ENCODE measurements at places on chromosomes 2 and 18.
A peak's percentile ranks its signal among the peaks of the same experiment; 100 is the strongest.

DNA sequence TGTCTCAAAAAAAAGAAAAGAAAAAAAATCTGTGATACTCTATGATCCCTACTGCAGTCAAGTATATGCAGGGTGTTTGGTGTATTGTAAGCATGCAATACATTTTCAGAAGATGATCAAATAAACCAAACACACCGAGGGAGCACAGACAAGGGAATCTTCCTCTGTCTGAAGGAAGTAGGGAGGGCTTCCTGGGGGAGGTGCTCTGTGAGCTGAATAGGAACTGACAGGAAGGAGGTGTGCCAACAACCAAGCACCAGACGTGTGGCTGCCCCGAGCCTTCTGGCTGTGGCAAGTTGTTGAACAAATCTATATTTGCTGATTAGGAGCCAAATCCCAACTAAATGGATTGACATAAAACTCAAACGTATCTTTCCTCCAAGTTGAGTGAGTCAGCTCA lies 14.6 kb downstream of the THNSL2 start:
- no peak for DNase-seq

- DNase-seq: peak; percentile 49
These were observed 24.7 kb downstream of the CLUL1 start for GRCh38 chr18:621291-622043.

GRCh38 chr18:9941103-9941502 lies 27.3 kb downstream of the VAPA start:
- no peak for DNase-seq

DNA sequence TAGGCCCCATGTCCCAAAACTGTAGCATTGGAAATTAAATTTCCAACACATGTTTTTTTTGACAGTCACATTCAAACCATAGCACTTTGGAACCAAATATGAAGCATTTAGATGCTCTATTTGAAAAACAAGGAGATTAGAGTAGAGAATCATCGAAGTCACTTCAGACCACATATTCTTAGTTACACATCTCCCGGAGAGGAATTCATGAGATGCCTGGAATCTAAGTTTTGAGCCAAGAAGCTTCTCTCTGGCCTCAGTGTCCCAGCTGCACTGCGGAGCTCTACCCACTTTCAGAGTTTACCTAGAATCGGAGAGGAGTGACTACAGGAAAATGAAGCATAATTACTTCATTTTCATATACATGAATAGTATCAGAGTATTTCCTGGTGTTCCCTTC lies 385.9 kb downstream of the TNS1 start:
- DNase-seq: no peak

DNA sequence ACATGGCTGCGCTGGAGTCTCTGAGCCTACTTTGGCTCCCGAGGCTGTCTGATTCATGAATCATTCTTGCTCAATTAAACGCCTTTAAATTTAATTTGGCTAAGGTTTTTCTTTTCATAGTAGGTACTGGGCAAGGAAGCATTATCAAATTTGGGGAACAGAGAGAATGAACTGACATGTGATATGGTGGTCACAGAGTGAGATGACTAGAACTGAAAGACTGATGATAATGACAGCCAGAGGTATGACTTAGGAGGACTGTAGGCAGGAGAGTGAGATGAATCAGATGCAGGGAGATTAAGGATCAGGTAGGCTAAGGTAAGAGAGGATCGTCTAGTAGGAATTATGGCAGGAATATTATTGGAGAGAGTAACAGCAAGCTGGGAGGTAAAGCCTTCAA lies 40.9 kb upstream of the ST8SIA3 start:
- DNase-seq: no peak

GRCh38 chr18:63161032-63161760 lies 158.4 kb downstream of the BCL2 start:
- DNase-seq: no peak

GRCh38 chr2:13596233-13596632 lies 879.5 kb downstream of the TRIB2 start:
- no peak for DNase-seq

- no peak for DNase-seq
These were observed 51.6 kb downstream of the DPP4 start for GRCh38 chr2:162022290-162022945.

- DNase-seq: no peak
These were observed 286.2 kb downstream of the CYP26B1 start for GRCh38 chr2:71861186-71862160.

DNA sequence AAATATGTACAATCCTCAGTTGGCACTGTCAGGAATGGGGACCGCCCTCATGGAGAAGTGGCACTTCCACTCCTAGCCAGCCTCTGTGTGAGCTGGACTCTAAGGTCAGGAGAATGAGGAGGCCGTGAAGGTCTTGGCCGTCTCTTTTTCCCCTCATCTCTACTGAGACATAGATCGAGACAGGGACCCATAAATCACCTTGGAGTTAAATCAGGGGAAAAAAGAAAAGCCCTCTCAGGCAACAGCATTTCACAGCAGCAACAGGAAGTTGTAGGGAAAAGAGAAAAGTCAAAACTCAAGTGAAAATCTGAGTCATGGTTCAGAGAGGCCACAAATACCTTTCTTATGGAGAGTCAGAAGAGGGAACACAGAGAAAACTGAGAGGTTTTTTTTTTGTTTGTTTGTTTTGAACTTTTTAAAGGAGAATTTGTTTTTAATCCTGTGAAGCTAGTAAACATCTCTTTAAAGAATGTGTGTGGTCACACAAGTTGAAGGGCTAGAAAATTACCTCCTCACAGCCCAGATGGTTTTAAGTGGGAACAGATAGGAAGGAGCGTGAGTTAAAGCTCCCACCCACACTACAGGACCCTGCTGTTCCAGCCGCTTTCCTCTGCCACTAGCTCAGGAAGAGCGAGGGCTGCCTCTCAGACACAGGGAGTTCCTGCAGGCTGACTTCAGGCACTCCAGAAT lies 30.6 kb upstream of the CYP1B1 start:
- DNase-seq: no peak

- no peak for DNase-seq
These were observed 5.9 kb upstream of the NCKAP5 start for GRCh38 chr2:133574186-133574585.

GRCh38 chr2:170505631-170506275 lies 209.4 kb upstream of the SP5 start:
- DNase-seq: peak; percentile 79

GRCh38 chr2:233430081-233430480 lies 75.8 kb downstream of the DGKD start:
- DNase-seq: no peak

DNA sequence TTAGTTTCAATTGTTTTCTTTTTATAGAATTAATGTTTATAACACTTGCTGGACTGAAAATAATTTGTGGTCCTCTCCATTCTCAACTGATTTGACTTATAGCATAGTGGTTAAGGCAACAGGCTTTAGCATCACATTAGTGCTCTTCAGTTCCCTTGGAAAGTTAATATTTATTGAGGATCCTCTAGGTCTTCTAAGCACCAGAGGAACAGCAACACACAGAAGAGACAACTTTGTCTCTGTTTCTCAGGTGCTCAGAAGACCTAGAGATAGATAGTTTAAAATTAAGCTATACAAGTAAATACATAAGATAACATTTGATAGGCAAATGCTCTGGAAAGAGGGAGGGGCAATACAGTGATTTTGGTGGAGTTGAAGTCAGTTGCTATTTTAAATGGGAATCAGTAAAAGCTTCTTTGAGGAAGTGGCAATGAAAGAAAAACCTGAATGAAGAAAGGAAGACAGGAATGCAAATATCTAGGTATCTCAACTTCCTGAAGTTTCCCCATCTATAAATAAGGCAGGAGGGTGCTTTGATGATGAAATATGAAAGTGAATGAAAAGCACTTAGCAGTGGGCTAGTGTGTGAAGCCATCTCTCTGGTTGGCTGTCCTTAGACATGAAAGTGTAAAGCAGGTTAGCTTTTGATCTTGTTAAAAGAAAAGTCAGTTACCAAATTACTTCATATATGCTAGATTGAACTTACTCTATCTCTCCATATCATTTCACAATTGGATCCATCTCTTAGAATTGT lies 7.9 kb downstream of the NEUROD1 start:
- no peak for DNase-seq

- DNase-seq: no peak
These were observed 2168.6 kb upstream of the PIK3C3 start for GRCh38 chr18:39786477-39786876.

DNA sequence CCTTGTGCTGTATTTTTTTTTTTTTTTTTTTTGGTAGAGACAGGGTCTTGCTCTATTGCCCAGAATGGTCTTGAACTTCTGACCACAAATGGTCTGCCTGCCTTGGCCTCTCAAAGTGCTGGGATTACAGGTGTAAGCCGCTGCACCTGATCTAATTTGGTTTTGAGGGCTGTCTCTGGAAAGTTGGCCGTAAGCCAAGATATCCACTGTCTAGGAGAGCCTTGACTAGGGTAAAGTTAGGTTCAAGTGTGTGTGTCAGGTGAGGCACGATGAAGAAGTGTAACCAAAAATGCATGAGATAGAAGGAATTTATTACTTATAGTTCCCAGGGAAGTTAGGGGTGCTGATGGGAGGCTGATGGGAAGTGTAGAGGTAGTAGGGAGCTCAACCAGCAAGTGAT lies 46.7 kb downstream of the INO80C start:
- DNase-seq: no peak

DNA sequence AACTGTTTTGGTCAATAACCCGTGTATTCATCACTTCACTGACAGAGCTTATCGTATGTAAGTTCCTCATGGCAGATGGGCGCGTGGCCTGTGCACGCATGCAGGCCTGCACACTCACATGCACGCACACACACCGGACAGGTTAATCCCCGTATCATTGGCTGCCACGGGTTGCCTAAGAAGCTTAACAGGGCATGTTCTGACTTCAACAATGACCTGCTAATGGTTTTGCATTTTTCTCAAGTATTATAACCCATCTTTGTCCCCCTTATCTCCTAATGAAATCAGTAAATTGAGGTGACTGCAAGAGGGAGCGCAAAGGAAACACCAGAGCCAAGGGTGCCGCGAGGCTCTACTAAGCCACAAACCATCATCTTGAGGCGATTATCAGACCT lies 399.0 kb upstream of the ID2 start:
- DNase-seq: no peak

GRCh38 chr2:63257473-63257872 lies 206.8 kb downstream of the OTX1 start:
- DNase-seq: no peak

GRCh38 chr18:59500765-59501164 lies 141.7 kb upstream of the LMAN1 start:
- DNase-seq: no peak
